ENCODE measurements at places on chromosomes 16 and 17.

GRCh38 chr16:67235816-67236562, 9.1 kb downstream of the TMEM208 start:
- DNase-seq, result no peak

DNA sequence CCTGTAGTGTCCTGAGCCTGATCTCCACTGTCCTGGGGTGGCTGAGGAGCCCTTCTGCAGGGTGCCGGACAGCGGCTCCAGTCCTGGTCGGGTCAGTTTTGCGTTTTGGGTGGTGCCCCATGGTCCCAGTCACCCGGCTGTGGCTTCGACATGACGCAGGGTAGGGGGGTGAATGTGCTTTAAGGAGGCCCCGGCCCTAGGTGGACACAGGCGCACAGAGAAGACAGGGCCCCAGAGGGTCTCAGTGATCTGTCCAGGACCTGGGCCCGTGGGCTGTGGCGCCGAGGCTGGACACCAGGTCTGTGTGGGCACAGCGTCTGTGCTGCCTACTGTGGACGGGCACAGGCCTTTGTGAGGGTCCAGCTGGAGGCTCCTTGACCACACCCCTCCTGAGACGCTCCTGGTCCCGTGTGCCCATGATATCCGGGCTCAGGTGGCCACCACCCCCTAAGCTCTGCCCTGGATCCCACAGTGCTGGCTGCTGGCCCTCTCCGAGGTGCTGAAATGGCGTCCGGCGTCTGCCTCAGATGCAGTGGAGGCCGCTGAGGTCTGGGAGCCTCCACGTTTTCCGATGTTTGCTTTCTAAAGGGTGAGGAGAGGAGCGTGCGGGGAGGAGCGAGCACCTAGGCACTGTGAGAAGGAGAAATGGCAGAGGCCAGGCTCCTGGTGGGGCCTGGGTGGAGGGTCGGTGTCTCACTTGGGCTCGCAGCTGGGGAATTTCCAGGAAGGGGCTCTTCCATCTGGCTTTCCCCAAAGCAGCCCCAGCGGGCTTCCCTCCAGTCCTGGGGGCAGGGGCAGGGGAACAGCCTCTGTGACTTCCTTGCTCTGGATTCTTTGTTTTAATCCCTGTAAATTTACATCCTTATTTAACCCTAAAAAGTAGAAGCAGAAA, 56.1 kb upstream of the ACSF3 start:
- peak; percentile 14 for DNase-seq

GRCh38 chr16:61862221-61863155, 173.8 kb downstream of the CDH8 start:
- DNase-seq, result no peak

DNA sequence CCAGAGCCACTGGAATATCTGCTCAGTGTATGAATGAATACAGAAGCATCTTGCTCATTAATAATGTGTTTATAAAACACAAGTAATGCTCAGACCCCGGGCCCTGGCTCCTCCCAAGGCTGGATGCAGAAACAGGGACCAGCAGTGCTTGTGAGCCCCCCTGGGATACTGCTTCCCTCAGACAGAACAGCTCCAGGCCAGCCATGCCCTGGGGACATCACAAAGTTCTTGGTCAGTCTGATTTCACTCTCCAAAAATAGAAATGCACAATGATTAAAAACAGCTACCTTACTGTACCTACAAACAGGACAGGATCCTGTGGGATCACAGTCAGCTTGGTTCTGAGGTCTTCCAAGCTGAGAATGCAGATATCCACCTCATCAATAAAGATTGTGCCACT, 68.2 kb downstream of the ABCC12 start:
- DNase-seq, result no peak

DNA sequence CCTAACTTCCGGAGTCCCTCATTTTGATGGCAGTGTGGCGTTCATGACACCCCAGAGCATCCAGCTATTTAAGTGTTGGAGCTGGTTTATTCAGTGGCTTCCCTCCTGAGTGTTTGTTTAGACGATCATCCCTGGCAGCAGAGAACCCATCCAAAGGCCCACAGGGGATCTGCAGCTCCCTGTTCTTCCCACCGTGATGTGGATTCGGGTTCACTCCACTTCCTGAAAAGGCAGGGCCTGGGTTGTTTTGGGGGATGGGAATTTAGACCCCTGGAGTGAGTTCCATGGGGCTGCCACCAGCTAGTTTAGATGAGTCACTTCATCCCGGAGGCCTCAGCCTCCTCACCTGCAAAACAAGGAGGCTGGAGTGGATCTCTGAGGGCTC, 2.3 kb downstream of the KSR1 start:
- no peak for DNase-seq

DNA sequence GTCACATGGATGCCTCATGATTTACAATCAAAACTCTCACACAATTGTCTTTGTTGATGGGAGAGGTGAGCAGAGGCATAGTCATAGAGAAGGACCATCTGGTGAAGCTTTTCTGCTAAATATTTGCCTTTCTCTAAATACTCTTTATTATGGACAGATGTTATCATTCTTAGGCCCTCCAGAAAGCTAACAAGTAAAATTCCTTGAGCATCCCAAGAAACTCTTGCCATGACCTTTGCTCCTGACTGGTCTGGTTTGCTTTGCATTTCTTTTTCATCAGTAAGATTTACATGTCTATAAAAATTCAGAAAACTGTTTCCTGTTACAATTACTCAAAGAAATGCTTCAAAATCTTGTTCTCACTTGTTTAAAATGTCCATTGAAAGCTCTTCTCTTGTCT, 1336.6 kb upstream of the CDH8 start:
- no peak for DNase-seq

DNA sequence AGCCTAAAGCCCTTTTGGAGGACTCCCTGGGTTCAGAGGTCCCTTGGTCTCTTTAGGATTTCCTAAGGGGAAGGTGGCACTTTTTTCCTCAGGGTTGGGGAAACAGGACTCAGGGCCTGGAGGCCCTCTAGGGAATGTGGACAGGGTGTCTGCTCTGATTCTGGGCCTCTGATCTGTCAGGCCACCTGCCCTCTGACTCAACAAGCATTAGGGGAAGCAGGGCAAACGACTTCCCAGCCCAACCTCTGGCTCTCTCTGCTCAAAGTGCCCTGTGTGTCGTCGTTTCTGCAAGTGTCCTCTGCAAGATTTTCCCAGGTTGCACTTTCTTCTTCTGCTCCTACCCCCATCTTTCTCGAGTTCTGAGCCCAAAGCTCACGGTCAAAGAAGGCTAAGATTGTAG, 6.6 kb upstream of the IGFBP4 start:
- DNase-seq, result no peak

GRCh38 chr17:12826431-12826830, 37.1 kb downstream of the ARHGAP44 start:
- DNase-seq, result no peak

Data from stimulated activated CD4-positive, alpha-beta T cell treated with anti-CD3 and anti-CD28 coated beads, Interleukin-4, amount 100 ng/mL, for 48 hours (primary cell).